ENCODE measurements at places on chromosomes 1 and 21. TPM values are rescaled to one million over a fixed set of nuclear protein-coding genes. Genes with fewer than 3 reads are reported as not detected.

GRCh38 chr1:219858980-219859379 lies 69.4 kb downstream of the SLC30A10 start:
- no peak overlapping the region for H3K27ac ChIP-seq
- H3K27me3 ChIP-seq = no peaks in the 10 kb centered on the region
- H3K4me3 ChIP-seq = no peak overlapping the region
- H3K36me3 ChIP-seq = no peaks in the 10 kb centered on the region
- no peaks in the 10 kb centered on the region for H3K4me1 ChIP-seq

DNA sequence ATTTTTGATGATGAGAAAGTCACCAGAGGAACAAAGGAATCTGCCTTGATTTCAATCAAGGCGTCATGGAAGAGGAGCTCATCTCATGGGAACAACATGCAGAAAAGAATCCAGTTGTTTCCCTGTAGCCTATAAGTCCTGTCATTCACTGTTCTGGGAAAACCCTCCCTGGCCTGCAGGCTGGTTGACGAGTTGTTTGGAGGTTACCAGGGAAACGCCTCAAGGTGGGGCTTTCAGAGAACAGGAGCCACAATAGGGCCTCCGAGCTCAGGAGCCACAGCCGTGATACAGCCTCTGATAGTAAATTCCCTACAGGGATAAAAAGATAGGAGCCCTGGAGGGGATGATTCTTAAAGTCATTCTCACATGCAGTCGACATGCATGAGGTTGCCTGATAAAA lies 135.2 kb downstream of the PSMG1 start:
- H3K36me3 ChIP-seq = no peaks in the 10 kb centered on the region
- DNase-seq = peak; percentile 12
- no peaks in the 10 kb centered on the region for H3K4me1 ChIP-seq

- no peaks in the 10 kb centered on the region for H3K36me3 ChIP-seq
- H3K4me3 ChIP-seq = no peak overlapping the region
- peaks cover 35% of the 10 kb centered on the region for H3K4me1 ChIP-seq
- no peaks in the 10 kb centered on the region for H3K27me3 ChIP-seq
- H3K27ac ChIP-seq = no peak overlapping the region
These were observed 3.1 kb upstream of the HMGCS2 start for GRCh38 chr1:119771770-119772169.

DHRS3 gene
- 2.4 TPM for total RNA-seq

GRCh38 chr21:45287438-45288391 lies at the start of gene POFUT2:
POFUT2 (minus strand) TSS chr21:45287895; CDS start chr21:45287871, 24 bp downstream.
- H3K27me3 ChIP-seq = no peaks in the 10 kb centered on the region
- peaks cover 22% of the 10 kb centered on the region for H3K36me3 ChIP-seq
- H3K27ac ChIP-seq = peak within 1 kb of the TSS; percentile 79
- H3K4me1 ChIP-seq = peaks cover 2% of the 10 kb centered on the region
- peak within 1 kb of the TSS; percentile 94 for H3K4me3 ChIP-seq

NDUFS5 gene
- 279 TPM for total RNA-seq

LCE1E gene
- total RNA-seq = not detected

DNA sequence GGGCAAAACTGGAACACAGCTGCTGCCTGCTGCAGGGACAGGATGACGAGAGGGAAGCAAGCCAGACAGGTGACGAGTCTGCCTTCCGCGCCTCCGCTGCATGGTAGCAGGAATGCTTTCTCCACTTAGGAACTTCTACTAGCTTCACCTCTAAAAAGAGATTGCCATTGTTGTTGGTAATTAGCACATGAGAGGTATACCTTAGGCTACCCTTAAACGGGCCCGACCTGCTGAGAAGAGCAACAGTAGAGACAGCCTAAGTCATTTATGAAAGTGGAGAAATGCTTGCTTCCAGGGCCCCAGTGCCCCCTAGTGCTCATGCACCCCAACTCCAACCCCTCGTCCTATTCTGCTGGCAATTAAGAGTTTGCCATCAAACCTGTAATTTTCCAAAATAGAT lies 96.9 kb upstream of the AKT3 start:
- H3K36me3 ChIP-seq = no peaks in the 10 kb centered on the region
- no peak overlapping the region for H3K4me3 ChIP-seq
- no peaks in the 10 kb centered on the region for H3K27me3 ChIP-seq
- no peaks in the 10 kb centered on the region for H3K4me1 ChIP-seq
- no peak overlapping the region for H3K27ac ChIP-seq

- no peak overlapping the region for H3K4me3 ChIP-seq
- no peaks in the 10 kb centered on the region for H3K27me3 ChIP-seq
- peaks cover 4% of the 10 kb centered on the region for H3K4me1 ChIP-seq
- no peaks in the 10 kb centered on the region for H3K36me3 ChIP-seq
These were observed 4.1 kb upstream of the MTOR start for GRCh38 chr1:11266268-11267074.

DNA sequence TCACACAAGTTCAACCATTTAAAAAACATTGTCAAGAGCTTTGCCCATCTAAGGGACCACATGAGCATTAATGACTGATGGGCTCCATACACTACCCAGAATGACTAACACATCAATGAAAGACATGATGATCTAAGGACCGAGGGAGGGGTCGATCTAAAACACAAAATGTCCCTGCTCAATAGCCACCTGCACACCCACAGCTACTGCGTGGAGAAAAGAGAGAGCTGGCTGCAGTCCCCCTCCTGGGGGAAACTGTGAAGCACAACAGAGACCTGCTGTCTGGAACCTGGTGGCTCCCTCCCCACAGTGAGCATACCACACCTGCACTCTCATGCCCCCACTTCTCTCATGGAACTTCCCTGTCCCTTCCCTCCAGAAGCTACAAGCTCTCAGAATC lies 130.1 kb upstream of the ERG start:
- H3K27me3 ChIP-seq = peaks cover 11% of the 10 kb centered on the region
- no peaks in the 10 kb centered on the region for H3K4me1 ChIP-seq
- no peaks in the 10 kb centered on the region for H3K36me3 ChIP-seq
- H3K4me3 ChIP-seq = no peak overlapping the region
- no peak for DNase-seq

DNA sequence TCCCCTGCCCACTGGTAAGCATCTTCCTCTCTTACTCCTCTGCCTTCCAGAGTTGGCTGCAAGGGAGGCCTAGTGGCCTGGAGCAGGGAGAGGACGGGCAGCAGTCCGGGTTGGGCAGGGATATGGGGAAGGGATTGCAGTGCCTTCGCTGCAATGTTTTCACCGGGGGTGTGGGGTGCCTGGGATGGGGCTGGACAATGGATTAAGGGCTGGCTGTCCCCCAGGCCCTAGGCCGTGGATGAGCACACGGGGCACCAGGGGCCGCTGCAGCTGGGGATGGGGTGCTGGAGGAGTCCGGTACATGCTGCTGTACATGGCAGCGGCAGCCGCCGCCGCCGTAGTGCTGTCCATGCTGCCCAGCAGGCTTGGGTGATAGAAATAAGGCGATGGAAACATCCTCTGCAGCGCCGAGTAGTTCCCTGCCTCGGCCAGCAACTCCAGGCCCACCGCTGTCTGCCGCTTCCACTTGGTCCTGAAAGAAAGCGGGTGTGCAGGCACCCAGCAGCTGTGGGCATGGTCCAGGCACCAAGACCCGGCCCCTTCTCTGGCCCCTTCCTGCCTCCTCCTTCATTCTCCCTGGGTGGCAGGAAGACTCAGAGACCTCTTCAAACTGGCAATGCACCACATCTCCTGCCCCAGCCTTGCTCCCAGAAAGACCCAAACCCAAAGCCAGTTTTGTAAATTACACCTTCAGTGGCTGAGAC lies 4.8 kb downstream of the BARHL2 start:
- peaks cover 64% of the 10 kb centered on the region for H3K36me3 ChIP-seq
- peak overlapping the region; percentile 75 for H3K4me3 ChIP-seq
- H3K4me1 ChIP-seq = peaks cover 32% of the 10 kb centered on the region
- no peaks in the 10 kb centered on the region for H3K27me3 ChIP-seq
- peak; percentile 62 for DNase-seq

DNA sequence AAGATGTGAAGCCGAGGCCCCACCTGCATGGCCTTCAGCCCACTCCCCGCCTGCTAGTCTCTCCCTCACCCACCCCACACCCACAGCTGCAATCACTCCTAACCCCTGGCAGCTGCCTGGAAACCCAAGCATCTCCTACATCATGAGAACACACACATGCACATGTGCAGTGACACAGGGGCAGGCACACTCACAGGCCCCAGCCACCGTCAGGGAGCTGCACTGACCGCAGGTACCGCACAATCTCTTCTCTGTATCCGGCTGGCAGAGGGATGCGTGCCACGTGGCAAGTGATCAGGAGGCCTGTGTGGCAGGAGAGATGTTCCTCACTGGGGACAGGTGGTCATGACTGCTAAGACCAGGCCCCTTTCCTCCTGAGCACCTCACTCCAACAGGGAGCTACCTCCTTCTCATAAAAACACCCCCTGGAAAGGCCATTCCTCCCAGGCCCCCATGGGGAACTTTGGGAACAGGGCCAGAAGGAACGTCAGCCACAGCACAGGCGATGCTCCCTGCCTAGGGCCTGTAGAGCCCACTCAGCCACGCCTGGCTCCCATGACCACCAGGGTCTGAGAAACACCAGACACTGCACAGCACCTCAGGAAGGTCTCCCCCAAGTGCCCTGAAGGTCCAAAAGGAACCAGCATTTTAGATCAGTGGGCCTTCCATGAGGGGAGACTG lies 6.0 kb downstream of the LSS start:
- peaks cover 42% of the 10 kb centered on the region for H3K36me3 ChIP-seq
- DNase-seq = no peak
- no peaks in the 10 kb centered on the region for H3K27me3 ChIP-seq
- peak overlapping the region; percentile 10 for H3K27ac ChIP-seq
- no peak overlapping the region for H3K4me3 ChIP-seq
- peaks cover 12% of the 10 kb centered on the region for H3K4me1 ChIP-seq

GJA8 gene
- total RNA-seq = not detected

RAB3B gene
- 27.2 TPM for total RNA-seq

TSPAN1 gene
- not detected for total RNA-seq

DNA sequence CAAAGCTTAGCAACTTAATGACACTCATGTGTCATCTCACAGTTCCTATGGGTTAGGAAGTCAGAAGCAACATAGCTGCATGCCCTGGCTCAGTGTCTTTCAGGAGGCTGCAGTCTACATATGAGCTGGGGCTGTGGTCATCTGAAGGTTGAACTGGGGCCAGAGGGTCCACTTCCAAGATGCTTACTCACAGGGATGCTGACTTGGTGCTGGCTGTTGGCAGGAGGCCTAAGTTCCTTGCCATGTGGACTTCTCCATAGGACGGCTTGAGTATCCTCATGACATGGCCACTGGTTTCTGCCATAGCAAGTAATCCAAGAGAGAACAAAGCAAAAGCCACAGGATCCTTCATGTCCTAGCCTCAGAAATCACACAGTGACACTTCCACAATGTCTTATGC lies 12.1 kb upstream of the FAM43B start:
- no peak overlapping the region for H3K27ac ChIP-seq
- DNase-seq = no peak
- no peaks in the 10 kb centered on the region for H3K36me3 ChIP-seq

DNA sequence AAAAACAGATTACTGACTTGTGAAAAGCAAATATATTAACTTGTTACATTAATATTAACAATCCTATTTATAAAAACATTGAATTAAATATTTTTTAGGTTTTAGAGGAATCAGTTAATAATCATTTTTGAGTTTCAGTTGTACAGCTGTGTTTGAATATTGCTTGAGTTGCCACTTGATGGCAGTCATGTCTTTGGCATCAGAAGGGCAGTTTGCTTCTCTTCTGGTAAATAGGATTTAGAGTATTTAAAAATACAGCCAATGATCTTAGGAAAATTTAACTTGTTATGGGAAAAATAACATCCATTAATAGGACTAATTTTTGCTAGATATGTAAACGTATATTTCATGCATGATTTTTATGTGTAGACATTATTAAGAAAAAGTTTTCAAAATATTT lies 234.1 kb downstream of the NCAM2 start:
- H3K27me3 ChIP-seq = no peaks in the 10 kb centered on the region
- no peaks in the 10 kb centered on the region for H3K36me3 ChIP-seq
- H3K4me3 ChIP-seq = no peak overlapping the region
- DNase-seq = peak; percentile 68
- peaks cover 48% of the 10 kb centered on the region for H3K4me1 ChIP-seq
